ENCODE measurements at places on chromosomes 1 and 21.

DNA sequence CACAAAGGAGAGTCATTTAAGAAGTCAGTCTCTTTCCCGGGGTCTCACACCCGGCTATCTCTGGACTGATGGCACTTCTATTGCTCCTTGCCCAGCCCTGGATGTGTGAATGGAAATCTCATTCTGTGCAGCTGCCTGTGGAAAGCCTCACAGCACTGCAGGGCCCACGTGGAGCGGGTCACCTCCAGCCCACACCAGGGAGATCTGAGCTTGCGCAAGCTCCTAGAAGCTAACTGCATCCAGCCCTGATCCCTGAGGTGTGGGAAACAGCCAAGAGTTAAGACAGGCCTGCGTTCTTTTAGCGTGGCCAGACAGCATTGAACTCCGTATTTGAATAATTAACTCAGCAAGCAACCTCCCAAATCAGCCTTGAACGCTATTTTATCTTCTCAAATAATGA, 150.5 kb downstream of the LRIG2 start:
- DNase-seq, result no peak

DNA sequence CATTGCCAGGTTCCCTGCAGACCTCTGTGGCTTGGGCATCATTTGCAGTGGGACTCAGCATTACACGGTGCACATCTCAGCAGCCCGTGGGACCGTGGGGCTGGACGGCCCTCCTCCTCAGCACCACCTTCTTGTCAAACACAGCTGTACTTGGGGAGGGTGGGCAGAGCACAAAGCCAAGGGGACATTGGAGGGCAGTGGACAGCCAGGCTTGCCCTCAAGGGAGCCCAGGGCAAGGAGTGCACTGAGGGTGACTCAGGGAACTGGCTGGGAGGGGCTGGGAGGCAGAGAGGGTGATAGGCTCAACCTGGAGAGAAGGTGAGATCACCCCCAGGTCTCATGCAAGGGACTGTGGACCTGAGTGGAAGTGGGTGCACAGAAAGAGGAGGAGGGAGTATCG, 3.4 kb downstream of the CAPN9 start:
- DNase-seq, result no peak

GRCh38 chr1:228365271-228366061, 41.2 kb downstream of the TRIM11 start:
- DNase-seq, result no peak

- no peak for DNase-seq
These were observed at the start of gene KRTAP12-3 for GRCh38 chr21:44657635-44658540. TSS of gene KRTAP12-3 (plus strand) at chr21:44657932. CDS start at chr21:44657980, 48 bp downstream.

- DNase-seq, result no peak
These were observed 1.8 kb downstream of the NR1I3 start for GRCh38 chr1:161235957-161236775.

GRCh38 chr1:33996281-33996680, 132.4 kb downstream of the HMGB4 start:
- DNase-seq, result no peak

DNA sequence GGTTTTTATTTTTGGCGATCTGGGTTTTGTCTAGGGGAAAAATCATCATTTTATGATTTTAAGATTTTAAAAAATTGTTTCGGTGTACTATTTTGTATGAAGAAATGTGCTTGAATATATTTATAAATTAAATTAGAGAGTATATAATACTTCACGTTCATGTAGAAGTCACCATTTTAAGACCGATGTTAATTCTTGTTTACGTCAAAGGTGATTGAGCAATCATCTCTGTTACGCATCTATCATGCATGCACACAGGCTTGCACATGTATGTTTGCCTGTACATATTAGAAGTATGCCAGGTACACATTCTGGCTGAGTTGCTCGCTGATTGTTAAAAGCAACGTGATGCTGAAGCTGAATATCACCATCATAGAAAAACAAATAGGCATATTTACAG, 54.7 kb downstream of the DYRK1A start:
- no peak for DNase-seq
